ENCODE measurements at places on chromosomes 2 and 18.

GRCh38 chr2:156731506-156731905, 295.3 kb downstream of the GPD2 start:
- DNase-seq, result no peak

DNA sequence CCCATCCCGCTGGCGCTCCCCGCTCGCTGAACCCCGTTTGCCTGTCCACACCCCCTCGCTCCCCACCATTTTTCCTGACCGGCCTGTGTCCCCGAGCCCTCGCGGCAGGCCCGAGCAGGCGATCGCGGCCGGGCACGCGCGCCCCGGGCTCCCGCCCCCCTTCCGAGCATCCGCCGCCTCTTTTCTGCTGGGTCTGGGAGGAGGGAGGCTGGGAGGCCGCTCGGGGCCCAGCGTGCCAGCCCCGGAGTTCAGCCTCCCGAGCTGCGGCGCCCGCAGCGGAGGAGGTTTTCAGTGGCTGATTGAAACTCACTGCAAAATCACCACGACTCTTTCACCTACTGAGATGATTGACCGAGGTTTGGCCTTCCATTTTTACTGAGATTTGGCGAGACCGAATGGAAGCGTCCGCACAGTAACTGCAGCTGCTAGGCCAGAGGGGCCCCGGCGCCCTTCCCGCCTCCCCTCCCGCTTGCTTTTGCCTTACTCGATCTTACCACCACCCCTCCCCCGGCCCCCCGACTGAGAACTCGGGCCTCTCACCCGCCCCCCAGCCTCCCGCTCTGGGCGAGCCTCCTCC, 4.8 kb downstream of the SOX11 start:
- no peak for DNase-seq

DNA sequence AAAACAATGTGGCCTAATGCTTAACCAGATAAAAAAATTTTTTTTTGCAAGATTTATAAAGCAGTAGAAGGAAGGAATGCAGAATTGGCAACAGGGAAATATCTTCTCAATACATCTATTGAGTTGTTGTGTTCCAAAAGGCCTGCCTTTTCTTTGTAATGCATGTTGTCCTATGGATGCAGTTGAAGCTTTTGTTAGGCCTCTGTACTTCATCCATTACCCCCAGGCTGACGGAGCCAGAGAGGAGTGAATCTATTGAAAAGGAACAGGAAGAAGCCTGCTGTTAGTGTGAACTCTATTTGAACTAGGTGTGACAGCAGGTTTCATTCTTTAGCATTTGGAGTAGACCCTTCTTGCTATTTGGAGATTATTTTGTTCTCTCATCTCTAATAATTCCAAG, 56.5 kb downstream of the MTX2 start:
- no peak for DNase-seq

GRCh38 chr18:2486426-2486825, 84.9 kb downstream of the METTL4 start:
- no peak for DNase-seq

GRCh38 chr18:78090584-78090983, 840.9 kb downstream of the GALR1 start:
- no peak for DNase-seq

GRCh38 chr18:5073026-5073944, 123.8 kb downstream of the AKAIN1 start:
- no peak for DNase-seq

- no peak for DNase-seq
Measured at GRCh38 chr2:216064665-216065064, 16.9 kb downstream of the PECR start.

DNA sequence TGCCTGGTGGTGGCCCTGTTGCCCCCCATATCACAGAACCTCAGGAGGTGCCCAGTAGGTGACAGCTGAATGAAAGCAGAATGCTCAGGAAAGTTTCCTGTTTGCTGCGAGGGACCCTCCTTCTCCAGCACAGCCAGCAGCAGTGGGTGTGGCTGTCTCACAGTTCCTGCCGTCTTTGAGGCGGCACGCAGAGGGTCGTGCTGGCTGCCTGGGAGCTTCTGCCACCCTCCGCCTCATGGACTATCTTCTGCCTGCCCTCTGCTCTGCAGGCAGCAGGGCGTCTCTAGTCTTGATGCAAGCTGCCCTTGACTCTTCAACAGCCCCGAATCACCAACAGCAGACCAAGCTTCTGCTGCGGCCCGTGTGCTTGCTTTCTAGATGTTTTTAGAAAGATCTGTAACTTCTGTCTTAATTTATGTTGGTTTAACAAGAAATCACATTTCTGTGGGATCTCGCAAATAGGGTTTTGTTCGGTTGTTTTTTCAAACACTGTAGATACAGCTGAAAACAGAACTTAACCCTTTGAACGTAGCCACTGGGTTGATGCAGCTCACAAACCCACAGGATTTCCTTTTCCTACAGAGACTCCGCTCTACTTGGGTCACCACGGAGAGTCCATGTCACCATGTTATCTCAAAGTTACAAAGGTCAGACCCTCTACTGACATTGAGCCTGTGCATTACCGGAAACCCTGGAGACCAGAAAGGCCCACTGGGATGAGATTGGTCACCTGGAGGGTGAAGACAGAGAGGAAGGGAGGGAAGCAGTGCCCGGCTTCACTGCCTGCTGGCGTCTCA, 144.9 kb downstream of the ACOXL start:
- DNase-seq, result no peak

DNA sequence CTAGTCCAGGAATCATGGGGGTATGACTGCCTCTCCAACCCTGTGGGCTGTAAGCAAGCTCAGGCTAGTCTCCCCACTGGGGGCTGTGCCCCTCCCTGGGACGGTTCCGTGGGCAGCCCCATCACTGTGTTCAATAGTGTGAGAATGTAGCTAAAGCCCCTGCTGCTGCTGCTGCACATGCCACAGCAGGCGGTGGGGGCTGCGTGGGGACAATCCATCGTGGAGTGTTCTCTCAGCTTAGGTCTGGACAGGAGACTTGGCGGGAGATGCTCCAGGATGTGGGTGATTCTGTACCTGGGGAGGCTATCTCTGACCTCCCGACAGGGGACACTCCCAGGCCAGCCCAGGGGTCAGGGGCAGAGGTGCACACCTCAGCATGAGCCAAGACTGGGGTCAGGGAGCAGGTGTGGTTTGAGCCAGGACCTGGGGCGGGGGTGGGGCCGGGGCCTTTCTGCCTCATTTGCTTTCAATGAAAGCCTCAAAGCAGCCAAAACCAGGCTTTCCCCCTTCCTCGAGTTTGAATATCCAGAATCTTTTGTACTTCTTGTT, 10.2 kb downstream of the PKDCC start:
- DNase-seq, result no peak

Measured in activated CD4-positive, alpha-beta T cell treated with anti-CD3 and anti-CD28 coated beads, Interleukin-2, amount 50 U/mL, for 48 hours (primary cell).